ENCODE measurements at places on chromosomes 7 and 10.
A peak's percentile ranks its signal among the peaks of the same experiment; 100 is the strongest.

DNA sequence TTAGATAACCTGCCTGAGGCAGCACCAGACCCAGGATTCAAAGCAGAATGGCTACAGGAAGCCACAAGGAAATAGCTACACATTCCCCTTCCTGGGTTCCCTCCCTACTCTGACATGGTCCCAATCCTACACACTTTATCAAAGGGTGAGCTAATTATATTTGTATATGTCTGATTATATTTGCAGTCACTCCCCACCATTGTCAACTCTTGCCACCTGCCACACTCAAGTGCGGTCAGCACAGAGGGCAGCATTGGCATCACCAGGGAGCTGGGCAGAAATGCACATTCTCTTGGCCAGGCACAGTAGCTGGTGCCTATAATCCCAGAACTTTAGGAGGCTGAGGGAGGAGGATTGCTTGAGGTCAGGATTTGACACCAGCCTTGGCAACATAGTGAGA is 114.1 kb upstream of the PDLIM1 start:
- DNase-seq, result no peak

- no peak for DNase-seq
Observed at GRCh38 chr10:32000937-32001336, 55.3 kb downstream of the KIF5B start.

DNA sequence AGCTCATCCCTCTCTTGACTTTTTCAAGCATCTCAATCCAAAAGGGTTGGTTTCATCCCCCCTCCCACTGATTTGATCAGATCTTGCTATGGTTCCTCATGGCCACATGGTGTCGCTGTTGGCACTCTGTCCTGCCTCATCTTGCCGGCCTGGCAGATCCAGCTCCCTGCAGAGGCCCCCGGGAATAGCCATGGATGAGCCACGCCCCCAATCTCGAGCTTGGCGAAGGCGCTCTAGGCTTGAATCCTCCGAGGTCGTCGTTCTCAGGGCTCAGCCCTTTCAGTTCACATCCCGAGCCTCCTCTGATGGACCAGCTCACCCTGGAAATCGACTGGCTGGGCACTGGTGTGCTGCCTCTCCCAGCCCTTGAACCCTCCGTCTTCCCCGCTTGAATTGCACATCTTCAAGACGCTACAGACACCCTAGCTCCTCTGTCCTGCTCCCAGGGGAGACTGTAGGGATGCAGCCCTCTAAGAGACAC is 628.7 kb downstream of the TYW1 start:
- peak; percentile 4 for DNase-seq

DNA sequence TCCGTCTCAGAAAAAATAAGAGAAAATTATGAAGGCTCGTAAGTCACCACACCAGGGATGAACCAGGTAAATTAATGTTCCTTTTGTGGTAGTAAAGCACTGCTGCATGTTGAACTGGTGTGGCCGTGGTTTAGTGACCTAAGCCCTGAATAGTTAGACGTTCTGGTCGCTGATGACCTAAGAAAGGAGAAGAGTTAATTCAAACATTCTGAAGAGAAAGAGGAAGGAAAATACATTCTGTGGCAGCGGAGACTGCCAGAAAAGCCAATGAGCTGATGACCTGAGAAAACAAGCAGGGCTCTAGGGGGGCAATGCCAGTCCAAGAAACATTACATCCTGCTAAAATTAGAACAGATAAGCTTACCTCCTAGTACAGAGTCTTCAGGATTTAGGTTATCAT is 17.5 kb downstream of the DNAJC9 start:
- DNase-seq, result peak; percentile 74

- no peak for DNase-seq
Observed at GRCh38 chr7:117892821-117893220, 19.6 kb upstream of the CTTNBP2 start.

DNA sequence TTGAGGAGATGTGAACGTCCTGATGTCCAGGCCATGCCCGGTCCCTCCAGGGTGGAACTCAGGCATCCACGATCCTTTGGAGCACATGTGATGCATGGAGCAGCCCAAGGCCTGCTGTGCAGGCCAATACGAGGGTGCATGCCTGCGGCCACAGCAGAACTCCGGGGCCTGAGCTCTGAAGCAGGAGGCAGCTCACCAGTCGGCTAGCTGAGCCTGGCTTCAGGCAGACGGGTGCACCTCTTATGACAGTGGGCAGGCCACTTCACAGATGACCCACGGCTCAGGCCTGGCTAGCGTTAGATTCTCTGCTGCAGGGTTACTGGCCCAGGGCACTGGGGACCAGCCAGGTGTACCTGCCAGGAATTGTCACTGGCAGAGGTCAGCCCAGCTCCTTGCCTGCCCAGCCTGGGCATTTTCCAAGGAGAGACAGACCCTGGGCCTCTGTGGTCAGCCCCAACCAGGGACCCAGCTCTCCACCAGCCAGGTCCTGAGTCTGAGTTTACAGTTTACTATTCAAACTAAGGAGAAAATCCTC is 29.6 kb upstream of the INPP5A start:
- no peak for DNase-seq

- DNase-seq, result peak; percentile 3
Observed at GRCh38 chr7:3201306-3201705, 99.7 kb upstream of the SDK1 start.

Measured in MV-4-11 (cell line).